ENCODE measurements at places on chromosomes 12 and 14.

- no peak for DNase-seq
Observed at GRCh38 chr12:121532503-121533393, 48.1 kb downstream of the KDM2B start.

DNA sequence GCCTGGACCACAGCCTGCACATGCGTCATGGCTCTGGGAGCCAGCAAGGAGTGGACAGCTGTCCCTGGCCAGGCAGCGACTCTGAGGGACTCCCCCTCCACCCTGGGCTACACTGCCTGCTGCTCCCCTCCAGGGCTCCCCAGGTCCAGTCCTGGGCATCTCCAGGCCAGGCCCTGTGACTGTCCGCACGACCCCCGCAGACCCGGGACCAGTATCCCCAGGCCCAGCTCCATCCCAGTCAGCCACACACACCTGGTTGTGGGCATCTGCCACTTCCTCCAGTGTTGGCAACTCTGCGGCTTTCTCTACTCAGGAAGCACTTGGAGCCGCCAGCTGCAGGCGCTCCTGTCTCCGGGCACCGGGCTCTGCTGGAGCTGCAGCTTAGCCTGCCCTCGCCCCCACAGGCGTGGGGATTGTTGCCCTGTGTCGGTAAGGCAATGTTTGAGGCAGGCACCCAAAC, 2.4 kb downstream of the ULK1 start:
- DNase-seq = peak; percentile 58

DNA sequence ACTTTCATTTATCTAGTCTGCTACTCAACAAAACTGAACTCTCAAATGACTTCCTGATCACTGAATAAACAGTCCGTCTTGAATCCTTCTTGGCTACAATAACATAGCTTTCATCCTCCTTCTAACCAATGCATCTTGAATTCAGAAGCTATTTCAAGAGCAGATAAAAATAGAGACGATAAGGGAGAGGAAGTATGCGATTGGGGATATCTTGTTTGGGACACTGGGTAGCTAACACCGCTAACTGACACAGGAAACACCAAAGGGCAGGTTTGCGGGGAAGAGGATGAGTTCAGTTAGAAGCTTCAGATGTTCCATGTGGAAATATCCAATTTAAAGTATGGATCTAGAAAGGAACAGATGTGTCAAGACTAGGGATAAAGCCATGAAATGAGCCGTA, 102.5 kb downstream of the SLC41A2 start:
- DNase-seq = no peak

DNA sequence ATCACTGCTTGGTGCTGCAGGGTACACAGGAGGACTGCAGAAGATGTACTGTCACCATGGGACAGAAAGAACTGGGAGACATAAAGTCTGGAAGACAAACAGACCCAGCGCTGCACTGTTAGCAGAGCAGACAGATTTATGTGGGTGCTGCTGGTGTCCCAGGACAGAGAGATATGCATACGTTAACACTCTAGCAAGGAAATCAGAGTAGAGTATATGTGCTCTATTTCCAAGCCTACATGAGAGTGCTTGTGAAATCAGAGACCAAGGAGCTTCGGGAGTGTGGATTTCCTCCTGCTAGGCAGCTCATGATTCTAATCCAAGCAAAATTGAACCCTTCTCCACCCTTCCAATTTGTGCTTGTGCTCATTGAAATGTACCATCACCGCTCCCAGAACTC, 416.5 kb downstream of the VRK1 start:
- DNase-seq = no peak

DNA sequence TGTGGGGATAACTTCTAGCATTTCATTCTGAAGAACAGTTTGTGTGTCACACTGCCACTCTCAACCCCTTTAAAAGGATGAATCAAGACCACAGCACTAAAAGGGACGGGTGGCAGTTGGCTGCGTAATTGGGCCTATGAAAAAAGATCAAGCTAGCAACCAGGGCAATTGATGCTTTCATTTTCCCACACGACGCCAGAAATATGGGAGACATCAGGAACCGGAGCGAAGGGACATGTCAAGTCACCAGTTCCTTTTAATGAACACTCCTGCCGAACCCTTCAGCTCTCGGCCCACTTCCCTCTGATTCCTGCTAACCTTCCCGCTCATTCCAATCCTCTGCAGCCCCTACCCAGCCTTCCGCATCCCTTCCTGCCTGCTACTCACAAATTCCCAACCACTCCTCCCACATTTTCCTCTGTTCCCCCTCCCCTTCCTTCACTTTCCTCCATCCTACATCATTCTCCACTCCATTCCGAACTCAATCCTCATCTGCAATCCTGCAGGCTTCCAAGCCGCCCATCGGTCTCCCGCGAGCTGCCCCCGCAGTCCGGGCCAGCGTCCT, 753 bp downstream of the CSRNP2 start:
- no peak for DNase-seq

DNA sequence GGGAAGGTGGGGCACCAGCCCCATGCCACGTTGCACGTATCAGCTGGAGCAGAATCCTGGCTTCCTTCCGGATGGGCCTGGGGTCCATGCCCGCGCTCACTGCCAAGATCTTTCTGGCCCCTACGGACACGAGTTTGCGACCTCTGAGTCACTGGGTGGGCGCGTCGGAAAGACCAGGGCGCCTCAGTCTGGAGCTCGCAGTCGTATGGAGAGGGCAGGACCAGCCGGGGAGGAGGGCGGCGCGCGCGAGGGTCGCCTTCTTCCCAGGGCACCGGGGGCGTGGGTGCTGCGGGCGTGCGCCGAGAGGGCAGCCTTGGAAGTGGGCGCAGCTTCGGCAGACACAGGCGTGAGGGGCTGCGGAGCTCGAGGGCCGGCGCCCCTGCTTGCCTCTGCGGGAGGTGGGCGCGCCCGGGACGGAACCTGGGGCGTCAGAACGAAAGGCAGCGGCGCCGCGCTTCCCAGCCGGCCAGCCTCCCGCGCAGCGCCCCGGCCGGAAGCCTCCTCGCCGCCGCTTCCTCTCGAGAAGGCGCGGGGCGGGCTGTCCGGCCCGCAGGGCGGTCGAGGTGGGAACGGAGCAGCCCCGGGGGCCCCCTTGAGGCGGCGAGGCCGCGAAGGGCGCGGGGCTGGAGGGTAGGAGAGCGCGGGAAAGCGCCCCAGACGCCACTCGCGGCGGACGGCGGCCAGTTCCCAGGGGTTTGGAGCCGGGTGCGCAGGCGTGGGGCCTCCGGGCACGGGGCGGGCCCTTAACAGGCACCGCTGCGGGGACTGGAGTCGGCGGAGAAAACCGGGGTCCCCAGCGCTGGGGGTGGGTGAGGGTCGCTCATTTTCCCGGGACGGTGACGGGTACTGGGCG, at the start of gene ARL6IP4:
TSS of gene ARL6IP4 (plus strand) at position 499 of the 853 bp plus-strand sequence. CDS start 459 bp downstream, outside the sequence.
- peak; percentile 61 for DNase-seq

- no peak for DNase-seq
Observed at GRCh38 chr12:98669751-98670150, 24.7 kb downstream of the APAF1 start.

- DNase-seq = no peak
Observed at GRCh38 chr14:56787530-56787929, 22.7 kb downstream of the OTX2 start.

DNA sequence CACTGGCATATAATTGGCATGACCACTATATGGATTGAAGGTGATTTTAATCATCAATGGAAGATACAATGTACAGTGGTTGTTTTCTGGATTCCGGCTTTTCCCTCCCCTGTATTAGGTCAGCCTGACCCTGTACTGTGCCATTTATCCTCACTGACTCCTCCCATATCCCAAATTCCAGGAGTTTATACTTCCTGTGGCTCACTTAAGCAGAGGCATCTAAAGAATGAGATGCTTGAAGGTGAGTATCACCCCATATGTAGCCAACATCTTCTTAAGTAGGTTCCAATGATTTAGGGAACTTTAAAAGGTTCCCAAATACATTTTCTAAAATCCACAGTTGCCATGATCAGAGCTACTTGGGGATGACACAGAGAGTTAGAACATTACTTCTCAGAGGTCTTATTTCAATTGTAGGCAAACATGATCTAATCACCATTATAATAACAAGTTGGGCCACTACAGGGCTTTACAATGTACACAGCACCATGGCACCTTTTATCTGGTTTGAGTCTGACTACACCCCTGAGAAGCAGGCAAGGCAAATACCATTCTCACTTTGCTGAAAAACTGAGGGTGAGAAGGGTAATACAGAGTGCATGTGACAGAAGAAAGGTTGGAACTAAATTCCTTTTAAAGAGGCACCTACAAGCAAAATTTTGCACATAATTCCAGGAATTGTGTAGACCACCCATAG, 212.3 kb upstream of the GARIN6 start:
- DNase-seq = no peak

- no peak for DNase-seq
Observed at GRCh38 chr12:6226679-6227051, 26.5 kb downstream of the CD9 start.

- no peak for DNase-seq
Observed at GRCh38 chr14:21298358-21298757, 18.5 kb downstream of the RPGRIP1 start.

DNA sequence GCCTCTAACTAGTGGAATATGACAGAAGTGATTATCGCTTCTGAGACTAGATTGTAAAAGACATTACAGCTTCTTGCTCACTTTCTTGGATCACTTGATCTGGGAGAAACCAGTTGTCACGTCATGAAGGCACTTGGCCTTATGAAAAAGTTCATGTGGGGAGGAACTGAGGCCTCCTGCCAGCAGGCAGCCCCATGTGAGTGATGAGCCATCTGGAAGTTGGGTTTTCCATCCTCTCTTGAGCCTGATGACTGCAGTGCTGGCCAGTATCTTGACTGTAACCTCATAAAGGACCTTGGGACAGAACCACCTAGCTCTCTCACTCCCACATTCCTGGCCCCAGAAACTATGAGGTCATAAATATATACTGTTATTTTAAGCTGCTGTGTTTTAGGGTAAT, 28.0 kb downstream of the TTLL5 start:
- DNase-seq = no peak

GRCh38 chr12:14403293-14403692, 37.8 kb downstream of the ATF7IP start:
- no peak for DNase-seq

Measured in RWPE2 (cell line).